T-helper 17 cell (primary cell): ENCODE measurements at places on chromosomes 3 and 15. TPM values are rescaled to one million over a fixed set of nuclear protein-coding genes. Genes with fewer than 3 reads are reported as not detected.

DNA sequence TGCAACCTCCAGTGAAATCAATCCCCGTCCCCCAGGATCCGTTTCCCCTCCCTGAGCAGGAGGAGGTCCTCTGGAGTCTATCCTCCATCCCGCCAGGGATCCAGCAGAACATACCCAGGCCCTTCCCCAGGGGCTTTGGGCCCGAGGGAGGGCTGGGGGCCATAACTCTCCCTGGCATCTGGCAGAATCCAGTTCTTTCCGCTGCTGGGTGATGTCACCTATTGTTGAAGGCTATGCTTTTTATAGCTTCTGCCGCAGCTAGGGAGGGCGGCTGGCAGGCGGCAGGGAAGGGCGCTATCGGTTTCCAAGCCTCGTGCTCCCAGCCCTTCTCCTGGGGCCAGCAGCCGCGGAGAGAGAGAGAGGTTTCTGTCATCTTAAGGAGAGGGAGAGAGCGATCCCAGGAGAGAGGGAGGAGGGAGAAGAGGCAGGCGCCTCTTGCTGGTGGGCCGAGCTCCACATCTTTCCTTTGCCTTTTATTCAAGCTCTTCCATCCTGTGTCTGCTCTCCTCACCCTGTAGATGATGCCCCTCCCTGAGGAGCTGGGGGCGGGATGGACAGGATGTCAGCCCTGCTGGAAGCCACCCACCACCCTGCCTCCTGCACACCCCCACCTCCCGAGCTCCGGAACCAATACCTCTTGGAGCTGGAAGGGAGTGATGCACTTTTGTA is 120.1 kb downstream of the ANP32A start:
- H3K4me3 ChIP-seq = no peak overlapping the region
- H3K36me3 ChIP-seq = peaks cover 3% of the 10 kb centered on the region
- H3K27me3 ChIP-seq = peaks cover 40% of the 10 kb centered on the region
- H3K27ac ChIP-seq = no peak overlapping the region
- DNase-seq = no peak

GRCh38 chr15:64693134-64693533 is 82.3 kb downstream of the RBPMS2 start:
- no peak overlapping the region for H3K4me3 ChIP-seq
- H3K27me3 ChIP-seq = no peaks in the 10 kb centered on the region
- peaks cover 12% of the 10 kb centered on the region for H3K4me1 ChIP-seq
- no peak overlapping the region for H3K27ac ChIP-seq

The GOLGA6D gene
- total RNA-seq = not detected

The HEXA gene
- 69.9 TPM for total RNA-seq

The IQCF5 gene
- total RNA-seq = not detected

The ASB14 gene
- not detected for total RNA-seq
